ENCODE measurements at places on chromosomes 12 and 14.

GRCh38 chr14:75849300-75849895 lies 132.4 kb downstream of the TGFB3 start:
- no peak for DNase-seq

DNA sequence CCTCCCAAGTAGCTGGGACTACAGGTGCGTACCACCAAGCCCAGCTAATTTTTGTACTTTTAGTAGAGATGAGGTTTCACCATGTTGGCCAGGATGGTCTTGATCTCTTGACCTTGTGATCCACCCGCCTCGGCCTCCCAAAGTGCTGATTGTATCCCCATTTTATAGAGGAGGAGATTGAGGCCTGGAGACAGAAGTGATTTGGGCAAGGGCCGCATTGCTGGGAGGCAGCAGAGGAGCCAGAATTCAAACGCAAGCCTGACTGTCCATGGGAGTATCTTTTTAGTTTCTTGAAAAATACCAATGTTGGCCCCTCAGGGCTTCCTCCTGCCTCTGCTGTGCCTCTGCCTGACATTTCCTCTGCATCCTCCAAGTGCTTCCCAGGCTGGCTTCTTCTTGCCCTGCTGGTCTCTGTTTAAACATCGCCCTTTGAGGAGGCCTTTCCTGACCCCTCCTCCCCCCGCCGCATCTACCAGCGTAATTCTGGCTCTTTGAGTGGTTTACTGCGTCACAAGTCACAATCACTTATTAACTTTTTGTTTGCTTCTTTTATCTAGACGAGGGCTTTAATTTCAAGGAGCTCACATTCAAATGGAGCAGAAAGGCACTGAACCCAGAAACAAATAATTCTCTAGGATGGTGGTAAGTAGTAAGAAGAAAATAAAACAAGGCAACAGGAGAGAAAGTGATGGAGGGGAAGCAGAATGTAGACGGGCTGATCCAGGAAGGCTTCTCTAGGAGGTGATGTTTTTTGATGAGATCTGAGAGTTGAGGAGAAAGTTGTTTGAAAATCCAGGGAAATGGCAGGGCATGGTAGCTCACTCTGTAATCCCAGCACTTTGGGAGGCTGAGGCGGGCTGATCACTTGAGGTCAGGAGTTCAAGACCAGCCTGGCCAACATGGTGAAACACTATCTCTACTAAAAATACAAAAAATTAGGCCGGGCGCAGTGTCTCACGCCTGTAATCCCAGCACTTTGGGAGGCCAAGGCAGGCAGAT lies 91.0 kb upstream of the MED13L start:
- DNase-seq, result no peak

- DNase-seq, result no peak
Observed at GRCh38 chr14:36508418-36509068, 11.5 kb downstream of the NKX2-1 start.

DNA sequence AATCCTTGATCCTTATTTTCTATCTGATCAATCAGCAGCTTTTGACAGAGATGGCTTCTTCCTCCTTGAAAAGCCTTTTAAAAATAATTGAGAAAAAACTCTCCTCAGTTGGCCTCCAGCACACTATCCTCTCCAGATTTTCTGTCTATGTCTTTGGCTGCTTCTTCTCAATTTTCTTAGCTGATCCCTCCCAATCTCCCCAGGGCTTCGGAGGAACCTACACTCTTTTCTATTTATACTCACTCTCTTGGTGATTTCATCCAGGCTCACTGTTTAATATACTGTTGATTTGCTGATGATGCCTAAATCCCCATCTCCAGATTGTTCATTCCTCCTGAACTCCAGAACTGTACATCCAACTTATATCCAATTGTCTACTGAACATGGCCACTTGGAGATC lies 54.8 kb downstream of the RDH12 start:
- DNase-seq, result no peak

GRCh38 chr12:108037960-108038359 lies 91.1 kb upstream of the WSCD2 start:
- DNase-seq, result no peak

- DNase-seq, result no peak
Observed at GRCh38 chr14:35470755-35471154, 63.2 kb upstream of the INSM2 start.

GRCh38 chr14:85273099-85273677 lies 256.8 kb upstream of the FLRT2 start:
- no peak for DNase-seq

DNA sequence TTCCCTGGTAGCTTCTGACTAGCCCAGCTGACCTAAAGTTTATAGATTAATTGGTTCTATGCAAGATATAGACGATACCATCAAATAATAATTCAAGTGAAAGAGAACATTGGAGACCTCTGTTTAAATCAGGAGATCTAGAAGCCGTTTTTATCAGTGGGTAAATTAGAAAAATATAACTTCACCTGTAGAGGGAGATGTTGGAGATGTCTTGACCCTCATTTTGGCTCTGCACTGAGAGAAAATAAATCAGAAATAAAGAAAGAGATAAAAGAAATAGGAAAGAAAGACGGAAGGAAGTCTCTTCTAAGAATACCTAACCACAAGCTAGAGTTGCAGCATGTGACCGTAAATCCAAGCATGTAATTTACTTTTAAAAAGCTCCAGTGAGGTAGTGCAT lies 684.5 kb downstream of the C12orf50 start:
- DNase-seq, result no peak

GRCh38 chr12:75480469-75480949 lies at the start of gene GLIPR1:
Gene GLIPR1 (plus strand): TSS chr12:75480755. CDS start chr12:75480881, 126 bp downstream.
- DNase-seq, result peak; percentile 91

DNA sequence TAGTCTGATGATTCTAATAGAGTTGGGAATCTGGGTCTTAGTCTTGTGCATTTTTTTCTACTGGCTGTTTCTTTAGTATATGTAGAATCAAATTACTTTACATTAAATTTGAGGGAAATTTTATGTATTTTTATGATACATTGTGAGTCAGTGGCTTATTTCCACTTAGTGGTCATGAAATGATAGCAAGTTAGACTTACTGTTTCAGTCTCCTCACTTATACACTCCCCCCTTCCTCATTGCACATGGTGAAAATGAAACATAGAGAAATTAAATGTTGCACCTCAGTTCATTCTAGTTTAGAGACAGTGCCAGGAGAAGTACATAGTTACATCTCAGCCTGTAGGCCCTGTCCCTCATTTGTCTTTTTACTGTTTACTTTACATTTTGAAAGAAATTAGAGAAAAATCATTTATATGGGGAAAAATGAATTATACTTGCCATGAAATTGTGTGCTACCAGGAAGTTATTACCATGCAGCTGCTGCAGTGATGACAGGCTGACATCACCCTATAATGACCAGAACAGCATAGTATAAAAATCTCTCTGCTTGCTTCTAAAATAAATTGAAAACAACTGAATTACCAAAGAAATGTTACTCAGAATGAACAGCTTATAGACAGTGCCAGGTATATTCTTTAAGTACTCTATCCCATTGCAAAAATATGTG lies 113.2 kb downstream of the TRMT5 start:
- no peak for DNase-seq

DNA sequence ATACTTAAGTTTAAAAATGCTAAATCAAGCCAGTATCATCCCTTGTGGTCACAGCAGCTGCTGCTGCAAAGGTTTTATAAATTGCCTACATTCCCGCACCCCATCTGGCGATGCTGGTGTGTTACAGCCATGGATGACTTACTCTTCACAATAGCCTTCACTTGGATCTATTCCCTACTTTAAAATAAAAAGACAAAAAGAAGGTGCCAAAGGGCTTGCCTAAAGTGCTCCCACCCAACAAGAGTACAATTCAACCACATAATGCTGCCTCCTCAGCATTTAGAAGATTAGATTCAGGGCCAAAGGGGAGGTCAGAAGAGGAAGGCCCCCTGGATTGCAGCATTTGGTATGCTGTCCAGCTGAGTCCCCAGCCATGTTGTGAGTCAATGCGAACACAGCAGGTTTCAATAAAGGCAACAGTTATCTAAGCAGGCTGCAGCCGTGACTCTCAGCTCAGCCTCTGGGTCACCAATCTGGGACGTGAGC lies 176.1 kb downstream of the DAD1 start:
- no peak for DNase-seq

GRCh38 chr12:6313326-6313940 lies 3.0 kb downstream of the PLEKHG6 start:
- no peak for DNase-seq

DNA sequence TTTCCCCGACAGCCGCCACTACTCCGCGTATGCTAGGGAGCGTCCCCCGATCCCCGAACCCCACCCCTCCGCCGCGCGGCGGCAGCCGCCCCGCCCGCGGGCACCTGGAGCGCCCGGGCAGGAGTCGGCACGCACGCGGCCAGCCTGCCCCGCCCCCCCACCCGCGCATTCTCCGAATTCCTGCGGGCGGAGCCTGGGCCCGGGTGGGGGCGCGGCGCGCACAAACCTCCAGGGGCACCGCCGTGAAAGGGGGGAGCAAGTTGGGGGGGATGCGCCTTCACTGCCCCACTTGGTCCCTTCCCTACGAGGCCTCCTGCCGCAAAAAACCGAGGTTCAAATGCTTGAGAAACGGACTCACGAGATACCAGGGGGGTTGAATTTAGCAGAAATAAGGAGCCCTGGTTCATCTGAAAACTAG lies 1.7 kb downstream of the AJUBA start:
- DNase-seq, result no peak

GRCh38 chr12:21561158-21561557 lies 35.1 kb downstream of the SPX start:
- DNase-seq, result no peak

GRCh38 chr14:21123429-21123828 lies 22.6 kb downstream of the TMEM253 start:
- no peak for DNase-seq

DNA sequence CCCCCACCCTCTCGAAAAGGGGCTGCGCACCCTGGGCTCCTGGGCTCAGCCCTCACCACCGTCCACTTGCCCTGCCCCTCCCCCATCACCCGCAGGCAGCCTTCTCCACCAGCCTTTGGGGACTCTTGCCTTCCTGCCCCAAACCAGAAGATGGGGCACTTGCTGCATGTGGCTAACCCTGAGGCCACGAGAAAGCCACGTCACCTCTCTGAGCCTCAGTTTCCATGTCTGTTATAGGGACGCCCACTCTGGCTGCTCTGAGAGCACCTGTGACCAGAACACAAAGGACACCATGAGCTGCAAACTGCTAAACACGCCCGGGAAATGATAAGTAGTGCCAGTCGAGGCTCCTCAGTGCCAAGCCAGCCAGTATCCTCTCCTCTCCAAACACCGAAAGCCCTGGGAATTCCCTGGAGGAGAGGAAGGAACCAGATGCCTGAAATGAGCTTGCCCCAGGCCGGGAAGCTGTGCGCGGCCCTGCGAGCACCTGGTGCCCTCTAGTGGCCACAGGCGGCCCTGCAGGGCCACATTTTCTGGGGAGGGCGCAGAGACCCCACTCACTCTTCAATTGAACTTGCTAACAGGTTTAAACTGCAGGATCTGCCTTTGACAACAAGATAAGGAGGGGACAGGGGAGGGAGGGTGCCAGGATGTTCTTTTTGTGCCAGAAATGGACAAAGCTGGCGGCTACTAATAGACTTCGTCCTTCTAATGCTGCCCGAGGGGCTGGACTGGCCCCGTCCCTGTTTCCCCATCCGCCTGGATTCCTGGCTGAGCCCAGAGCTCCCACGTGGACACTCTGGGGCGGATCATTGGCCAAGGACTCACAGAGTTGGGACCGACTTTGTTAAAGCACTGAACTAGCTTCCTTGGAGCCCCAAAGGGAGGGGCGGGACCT lies 10.2 kb upstream of the SERPINA9 start:
- no peak for DNase-seq

DNA sequence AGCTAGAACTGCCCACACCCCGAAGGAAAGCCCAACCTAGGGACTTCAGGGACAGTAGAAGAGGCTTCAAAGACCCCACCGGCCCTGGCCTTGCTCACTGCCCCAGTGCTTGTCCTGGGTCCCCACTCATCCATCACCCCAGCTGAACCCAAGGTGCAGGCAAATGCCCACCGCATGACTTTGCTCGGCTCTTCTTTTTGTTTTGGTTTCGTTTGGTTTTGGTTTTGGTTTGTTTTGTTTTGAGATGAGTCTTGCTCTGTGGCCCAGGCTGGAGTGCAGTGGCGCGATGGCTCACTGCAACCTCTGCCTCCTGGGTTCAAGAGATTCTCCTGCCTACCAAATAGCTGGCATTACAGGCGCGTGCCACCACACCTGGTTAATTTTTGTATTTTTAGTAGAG lies 9.0 kb downstream of the CCDC85C start:
- no peak for DNase-seq

GRCh38 chr14:27390155-27390554 lies 792.3 kb upstream of the NOVA1 start:
- no peak for DNase-seq

GRCh38 chr12:99009654-99010296 lies 364.7 kb downstream of the APAF1 start:
- DNase-seq, result no peak

- no peak for DNase-seq
Observed at GRCh38 chr14:96662116-96662970, 134.8 kb upstream of the VRK1 start.
